Placental epithelial cell (primary cell): ENCODE measurements at places on chromosomes 7 and 10. TPM values are rescaled to one million over a fixed set of nuclear protein-coding genes. Genes with fewer than 3 reads are reported as not detected.

Gene OSBPL3
- total RNA-seq, result 26.7 and 44.7 TPM in 2 replicates

Gene GRID2IP
- under 0.01 TPM in 1 of 2 replicates, not detected in the other for total RNA-seq

Gene MTURN
- total RNA-seq, result 6.6 and 15.3 TPM in 2 replicates

Gene MALSU1
- total RNA-seq, result 32.1 and 38.5 TPM in 2 replicates

Gene PNLIPRP2
- total RNA-seq, result not detected in 2 replicates

Gene FAM180A
- 0.79 and 2.1 TPM in 2 replicates for total RNA-seq

Gene PNLIP
- total RNA-seq, result not detected in 2 replicates

Gene NOS3
- total RNA-seq, result 2.4 and 14.1 TPM in 2 replicates

Gene ANKRD30A
- not detected in 2 replicates for total RNA-seq

Gene CRHR2
- total RNA-seq, result not detected in 2 replicates

Gene KCP
- total RNA-seq, result 0.33 and 1.2 TPM in 2 replicates
